Dermis lymphatic vessel endothelial cell (primary cell): ENCODE measurements at places on chromosomes 5 and 9. TPM values are rescaled to one million over a fixed set of nuclear protein-coding genes. Genes with fewer than 3 reads are reported as not detected.

NUTM2F gene
- total RNA-seq = not detected in 2 replicates

TXNDC8 gene
- total RNA-seq = not detected in 2 replicates

IRX1 gene
- under 0.01 TPM in 1 of 2 replicates, not detected in the other for total RNA-seq

RGMB gene
- 8.2 and 10.5 TPM in 2 replicates for total RNA-seq

ERAP2 gene
- 5.6 and 43.2 TPM in 2 replicates for total RNA-seq
